ENCODE measurements at places on chromosomes 3 and 15.
A peak's percentile ranks its signal among the peaks of the same experiment; 100 is the strongest.

DNA sequence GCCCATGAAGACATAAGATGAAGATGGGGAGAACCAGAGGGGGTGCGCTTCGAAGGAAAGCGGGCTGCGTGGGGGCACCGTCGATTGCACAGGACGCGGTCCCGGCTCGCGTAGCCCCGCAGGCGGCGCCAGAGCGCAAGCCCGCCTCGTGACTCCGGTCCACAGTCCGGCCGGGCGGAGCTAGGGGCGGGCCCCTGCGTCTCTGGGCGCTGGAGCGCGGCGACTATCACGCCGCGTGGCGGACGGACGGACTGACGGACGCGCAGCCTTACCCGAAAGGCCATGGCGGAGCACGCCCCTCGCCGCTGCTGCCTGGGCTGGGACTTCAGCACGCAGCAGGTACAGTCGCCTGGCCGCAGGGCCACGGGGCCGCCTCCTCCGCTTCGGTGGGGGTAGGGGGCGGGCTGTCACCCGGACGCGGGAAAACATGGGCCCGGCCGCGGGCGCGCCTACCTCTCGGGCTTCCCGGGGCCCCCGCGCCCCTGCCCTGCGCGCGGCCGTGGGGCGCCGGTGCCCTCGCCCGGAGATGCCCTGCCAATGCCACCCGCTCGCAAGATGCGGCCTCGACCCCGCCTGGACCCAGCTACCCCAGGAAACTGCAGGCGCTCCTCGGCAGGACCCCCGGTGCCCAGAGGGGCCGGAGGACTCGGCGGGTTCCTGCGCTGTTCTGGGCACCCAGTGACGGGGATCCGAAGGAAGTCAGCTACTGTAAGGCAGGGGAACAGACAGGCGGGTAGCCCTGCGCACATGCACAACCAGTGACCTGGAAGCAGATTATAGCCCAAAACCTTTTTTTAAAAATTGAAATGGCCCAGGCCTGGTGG, at the start of gene XYLB:
Gene XYLB, plus strand, starts transcription at position 199 of the 824 bp plus-strand sequence. Its CDS starts 84 bp downstream, at position 283.
- peak; percentile 87 for DNase-seq

DNA sequence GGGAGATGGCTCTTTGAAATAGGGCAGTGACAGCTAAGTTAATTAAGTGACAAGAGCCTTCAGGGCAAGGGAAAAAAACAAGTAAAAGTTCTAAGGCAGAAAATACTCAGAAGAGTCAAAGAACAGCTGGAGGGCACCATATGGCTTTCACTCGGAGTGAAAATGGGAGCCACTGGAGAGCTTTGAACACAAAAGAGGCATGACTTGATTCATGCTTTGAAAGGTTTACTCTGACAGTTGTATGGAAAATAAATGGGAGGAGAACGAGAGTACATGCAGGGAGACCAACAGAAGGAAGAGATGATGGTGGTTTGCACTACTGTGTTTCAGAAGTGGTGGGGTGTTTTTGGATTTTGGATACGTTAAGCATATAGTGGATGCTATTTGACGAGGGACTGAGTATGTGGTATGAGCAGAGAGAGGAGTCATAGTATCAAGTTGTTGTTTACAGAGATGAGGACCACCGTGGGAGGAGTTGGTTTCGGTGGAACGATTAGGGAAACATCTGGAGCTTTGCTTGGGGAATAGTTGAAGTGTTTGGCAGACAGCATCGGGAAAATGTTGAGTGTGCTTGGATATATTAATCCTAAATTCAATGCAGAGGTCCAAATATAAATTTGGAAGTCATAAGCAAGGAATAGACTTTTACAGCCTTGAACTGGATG, 411.5 kb downstream of the GABRG3 start:
- DNase-seq = no peak

DNA sequence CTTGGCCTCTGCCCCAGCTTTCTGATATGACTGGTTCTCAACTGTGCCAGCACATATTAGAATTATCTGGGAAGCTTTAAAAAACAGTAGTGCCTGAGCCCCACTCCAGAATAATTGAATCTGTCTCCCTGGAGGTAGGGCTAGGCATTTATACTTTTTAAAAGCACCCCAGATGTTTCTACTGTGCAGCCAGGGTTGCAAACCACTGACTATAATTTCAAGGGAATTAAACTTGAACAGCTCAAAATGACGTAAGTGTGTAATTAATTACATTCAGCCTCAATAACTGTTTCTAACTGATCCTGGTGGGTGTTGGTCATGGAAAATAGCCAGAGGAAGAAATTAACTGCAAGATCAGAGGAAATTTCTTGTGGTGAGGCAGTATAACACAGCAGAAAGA, 4.4 kb upstream of the IRAK2 start:
- no peak for DNase-seq

DNA sequence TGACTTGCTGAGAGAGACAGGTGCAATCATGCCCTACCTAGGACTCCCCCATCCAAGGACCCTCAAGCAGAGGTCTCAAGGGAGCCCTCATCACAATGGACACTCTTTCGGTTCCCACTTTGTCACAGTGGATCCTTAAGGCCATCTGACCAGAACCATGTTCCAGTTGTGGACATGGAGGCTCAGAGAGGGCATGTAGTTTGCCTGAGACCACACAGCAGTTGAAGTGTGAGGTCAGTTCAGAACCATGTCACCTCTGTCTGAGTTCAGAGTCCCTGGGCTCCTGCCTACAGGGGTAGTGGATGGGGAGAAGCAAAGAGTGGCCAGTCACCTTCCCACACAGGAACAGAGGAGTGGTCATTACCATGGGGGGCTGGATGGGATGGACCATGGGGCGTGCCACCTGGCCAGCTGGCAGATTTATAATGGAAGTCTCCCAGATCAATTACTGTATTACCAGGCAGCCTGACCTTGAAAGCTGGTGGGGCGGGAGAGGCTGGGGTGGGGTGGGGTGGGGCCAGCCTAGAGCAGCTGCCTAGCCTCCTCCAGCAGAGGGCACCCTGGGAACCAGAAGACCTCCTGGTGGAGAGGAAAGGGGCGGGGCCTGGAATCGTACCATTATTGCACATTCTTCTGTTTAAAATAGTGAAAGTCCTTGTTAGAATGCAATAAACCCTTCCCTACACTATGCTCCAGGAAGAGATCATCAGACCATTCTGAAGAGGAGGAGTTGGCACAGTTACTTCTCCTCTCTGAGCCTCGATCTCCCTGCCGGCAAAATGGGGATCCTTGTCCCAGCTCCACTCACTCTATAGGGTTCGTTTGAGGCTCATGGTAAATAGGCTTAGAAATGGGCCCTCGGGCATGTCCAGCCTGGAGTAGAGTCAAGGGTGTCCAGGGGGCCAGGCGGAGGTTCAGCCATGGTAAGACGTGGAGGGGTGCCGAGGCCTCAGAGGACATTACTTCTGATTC, 26.9 kb upstream of the LINGO1 start:
- DNase-seq = peak; percentile 63

DNA sequence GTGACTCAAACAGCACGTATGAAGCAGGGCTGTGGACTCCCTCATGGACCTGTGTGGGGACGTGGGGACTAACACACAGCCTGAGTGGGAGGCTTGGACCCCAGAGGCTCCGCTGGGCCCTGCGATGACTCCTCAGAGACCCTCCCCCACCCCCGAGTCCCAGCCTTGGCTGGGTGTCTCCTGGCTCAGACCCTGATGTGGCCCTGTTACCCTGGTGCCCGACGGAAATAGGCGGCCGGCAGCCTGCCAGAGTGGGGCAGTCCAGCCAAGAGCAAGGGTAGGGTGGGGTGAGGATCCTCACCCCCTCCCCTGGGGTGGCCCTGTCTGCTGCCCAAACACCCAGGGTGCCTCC, 15.3 kb downstream of the TNK2 start:
- no peak for DNase-seq

DNA sequence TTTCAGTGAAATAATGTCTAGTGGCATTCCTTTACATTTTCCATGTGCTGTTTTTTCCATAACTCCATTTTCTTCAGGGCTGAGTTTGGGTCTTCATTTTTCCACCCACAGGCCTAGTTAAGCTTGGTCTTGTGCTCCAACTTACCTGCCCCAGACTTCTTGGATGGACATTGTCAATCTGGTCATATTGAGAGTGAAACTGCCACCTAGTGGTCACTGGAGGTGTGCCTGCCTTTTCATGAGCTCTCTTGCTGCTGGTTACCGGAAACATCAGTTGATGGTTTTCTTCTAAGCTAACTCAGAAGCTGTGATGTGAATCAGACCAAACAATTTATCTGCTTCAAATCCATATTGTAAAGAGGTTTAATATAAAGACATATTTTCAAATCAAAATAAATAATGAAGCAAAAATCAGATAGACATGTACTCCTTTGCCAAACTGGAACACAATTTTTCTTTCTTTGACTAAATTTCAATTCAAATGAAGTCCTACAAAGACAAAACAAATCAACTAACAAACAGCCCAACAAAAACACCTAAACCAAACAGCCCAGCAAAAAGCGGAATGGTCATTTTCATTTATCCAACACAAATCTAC, 135.1 kb upstream of the RASGRP1 start:
- peak; percentile 69 for DNase-seq

DNA sequence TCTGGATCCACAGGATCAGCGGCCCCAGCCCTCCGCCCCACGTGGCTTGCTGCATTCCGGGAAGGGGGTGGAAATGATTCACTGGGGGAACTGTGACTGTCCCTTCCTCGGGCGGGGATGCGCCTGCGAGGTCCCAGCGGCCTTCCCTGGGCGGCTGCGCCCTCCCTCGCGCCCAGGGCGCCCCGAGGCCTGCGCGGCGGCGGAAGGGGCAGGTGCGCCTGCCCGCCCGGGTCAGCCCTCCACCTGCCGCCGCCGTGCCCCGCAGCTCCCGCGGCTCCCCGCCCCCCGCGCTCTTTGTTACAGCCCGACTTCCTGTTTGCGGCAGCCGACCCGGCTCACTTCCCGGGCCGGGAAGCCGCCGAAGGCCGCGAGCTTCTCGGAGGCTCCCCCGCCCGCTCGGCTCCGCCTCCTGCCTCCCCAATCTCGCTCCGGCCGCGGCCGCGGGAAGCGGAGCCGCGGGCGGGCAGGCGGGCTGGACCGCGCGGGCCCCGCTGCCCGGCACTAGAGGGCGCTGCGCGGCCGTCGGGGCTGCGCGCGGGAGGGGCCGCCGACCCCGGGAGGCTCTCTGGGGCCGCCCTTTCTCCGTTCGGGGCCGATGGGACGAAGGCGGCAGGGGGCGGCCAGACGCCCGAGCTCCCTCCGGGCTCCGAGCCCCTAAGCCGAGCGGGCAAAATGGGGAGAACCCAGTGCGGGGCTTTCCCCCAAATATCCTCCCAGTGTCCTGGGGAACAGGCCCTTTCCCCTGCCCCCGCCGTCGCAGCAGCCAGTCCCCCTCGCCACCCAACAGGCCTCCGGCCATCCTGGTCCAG, 11.5 kb upstream of the CHAC1 start:
- peak; percentile 79 for DNase-seq

GRCh38 chr3:10371167-10371566, 50.3 kb upstream of the SEC13 start:
- peak; percentile 25 for DNase-seq

- no peak for DNase-seq
These were observed 50.5 kb downstream of the ATP1B3 start for GRCh38 chr3:141926929-141927328.

GRCh38 chr15:63535689-63536088, 31.3 kb downstream of the USP3 start:
- no peak for DNase-seq

DNA sequence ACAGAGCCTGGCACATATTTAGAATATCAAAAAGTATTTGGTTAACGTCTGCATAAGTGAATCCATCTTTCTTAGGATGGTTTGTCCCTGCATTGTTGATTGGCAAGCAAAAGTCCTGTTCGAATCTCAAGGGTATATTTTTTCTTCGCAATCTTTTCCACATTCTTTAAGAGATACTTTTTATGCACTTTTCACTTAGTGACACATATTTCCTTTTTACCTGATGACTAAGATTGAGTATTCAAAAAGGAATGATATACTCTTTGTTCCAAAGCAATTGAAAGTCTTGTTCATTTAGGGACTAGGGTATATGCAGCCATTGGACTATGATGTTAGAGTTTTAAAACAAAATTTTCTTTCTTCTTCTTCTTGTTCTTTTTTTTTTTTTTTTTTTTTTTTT, 349.9 kb downstream of the NLGN1 start:
- DNase-seq = peak; percentile 77

DNA sequence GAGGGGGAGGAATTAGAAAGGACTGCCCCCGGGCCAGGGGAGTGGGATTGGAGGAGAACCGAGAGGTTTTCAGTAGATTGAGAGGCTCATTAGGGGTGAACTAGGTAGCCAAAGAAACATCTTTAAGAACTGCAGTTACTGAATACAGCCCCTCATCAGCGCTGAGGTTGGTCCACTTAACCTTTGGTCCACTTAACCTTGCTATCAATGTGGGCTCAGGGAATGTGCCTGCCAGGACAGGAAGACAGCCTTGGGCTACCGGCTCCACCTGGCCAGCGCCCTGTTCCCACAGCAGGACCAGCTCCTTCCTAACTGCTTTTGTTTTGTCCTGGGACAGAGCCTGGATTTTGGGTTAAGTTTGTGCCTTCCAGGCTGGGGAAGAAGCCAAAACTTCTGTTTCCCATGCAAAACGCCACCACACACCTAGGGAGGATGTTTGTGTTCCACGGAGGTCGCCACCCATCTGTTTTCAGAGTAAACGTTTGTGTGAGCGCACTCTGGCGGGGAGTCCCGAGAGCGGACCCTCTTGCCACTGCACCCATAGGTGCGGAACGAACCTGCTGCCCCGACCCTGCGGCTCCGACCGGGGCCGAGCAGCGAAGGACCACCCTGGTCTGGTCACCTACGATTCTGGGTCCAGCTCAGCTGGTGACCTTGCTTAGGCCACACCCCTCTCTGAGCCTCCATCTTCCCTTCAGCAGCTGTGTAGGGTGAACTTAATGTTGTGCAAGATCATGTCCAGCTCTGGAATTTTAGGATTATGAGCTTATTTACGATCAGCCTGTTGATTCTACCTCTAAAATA, 107.4 kb downstream of the VGLL4 start:
- no peak for DNase-seq

Measured in cardiac fibroblast (primary cell).